ENCODE measurements at places on chromosomes 4 and X.

- DNase-seq = peak; percentile 23
Observed at GRCh38 chr4:3047464-3048286, 26.7 kb downstream of the HTT-AS start.

GRCh38 chr4:7912826-7913225 is 26.8 kb downstream of the AFAP1 start:
- no peak for DNase-seq

GRCh38 chrX:40644176-40644575 is 3.2 kb downstream of the CXorf38 start:
- DNase-seq = no peak

- DNase-seq = no peak
Observed at GRCh38 chrX:34377645-34378044, 245.5 kb upstream of the FAM47A start.

DNA sequence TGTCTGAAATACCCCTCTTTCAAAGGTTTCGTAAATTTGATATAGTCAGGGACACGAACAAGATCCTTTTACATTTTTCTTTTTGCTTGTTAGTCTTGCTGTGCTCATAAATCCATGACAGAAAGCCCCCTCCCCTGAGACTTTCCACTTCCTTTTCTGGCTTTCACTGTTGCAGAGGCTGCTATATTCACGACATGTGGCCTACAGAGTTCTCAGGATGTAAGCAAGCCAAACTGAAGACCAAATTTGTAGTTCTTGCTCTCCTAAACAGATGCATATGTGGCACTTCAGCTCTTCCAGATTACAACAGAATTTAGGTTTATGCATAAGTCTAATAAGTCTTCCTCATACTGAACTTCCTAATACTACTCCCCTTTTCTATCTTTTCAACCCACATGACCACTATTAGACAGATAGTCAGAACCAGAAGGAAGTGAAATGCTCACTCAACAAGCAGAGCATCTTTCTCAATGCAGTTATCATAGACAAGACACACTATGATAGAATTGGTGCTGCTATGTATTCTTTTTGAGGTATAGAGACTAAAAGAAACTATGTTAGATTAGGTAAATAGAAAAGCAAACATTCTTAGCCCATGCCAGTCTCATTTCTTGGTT is 15.0 kb downstream of the BTK start:
- DNase-seq = no peak

- no peak for DNase-seq
Observed at GRCh38 chr4:159013692-159014091, 89.2 kb upstream of the RAPGEF2 start.

DNA sequence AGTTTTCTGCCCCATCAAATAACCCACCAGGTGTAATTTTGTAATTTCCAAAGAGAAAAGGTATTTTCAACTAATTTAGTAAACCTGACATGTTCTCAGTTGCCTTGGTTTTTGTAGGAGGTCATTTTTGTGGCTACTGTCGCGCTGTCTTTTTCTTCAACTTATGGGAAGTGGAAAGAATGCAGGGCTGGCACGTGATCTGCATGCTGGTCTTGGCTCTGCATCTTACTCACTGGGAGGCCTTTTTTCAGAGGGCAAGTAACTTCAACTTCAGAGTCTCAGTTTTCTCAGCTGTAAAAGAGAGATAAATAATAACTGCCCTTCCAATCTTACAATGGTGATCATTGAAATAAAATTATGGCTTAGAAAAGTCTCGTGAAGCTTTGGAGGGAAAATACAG is 109.9 kb upstream of the SMIM10 start:
- DNase-seq = no peak

- no peak for DNase-seq
Observed at GRCh38 chr4:130576218-130576617, 1480.3 kb downstream of the C4orf33 start.

- DNase-seq = peak; percentile 36
Observed at GRCh38 chr4:42412251-42412650, 15.0 kb downstream of the SHISA3 start.

DNA sequence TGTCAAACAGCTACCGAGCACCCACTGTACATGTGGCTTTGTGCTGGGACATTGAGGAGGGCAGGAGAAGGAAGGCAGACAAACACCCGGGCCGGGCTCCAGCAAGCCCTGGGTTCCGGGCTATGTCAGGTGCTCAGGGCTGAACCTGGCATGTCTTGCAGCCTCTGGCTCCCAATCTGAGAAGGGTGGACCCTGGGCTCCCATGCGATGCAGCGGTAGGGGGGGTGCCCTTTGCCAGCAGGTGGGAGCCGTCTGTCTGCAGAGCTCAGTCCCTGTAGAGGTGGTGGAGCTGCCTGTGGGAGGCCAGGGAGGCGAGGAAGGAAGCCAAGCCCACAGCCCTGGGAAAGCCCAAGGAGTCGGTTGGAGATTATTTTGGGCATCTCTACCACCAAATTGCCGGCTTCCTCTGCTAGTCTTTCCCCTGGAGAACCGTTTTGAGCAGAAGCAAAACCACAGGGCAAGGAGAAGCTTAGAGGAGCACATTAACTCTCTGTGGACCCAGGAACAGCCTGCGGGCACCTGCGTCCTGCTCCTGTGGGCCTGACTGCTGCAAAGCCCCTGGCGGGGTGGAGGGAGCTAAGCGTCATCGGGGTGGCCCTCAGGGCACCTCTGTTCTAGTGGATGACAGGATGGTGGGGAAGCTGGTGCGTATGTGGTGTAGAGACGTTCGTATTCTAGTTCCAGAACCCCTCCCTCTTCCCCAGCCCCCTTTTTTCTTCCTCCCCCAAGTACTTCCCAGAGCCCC is 10.3 kb downstream of the CPZ start:
- DNase-seq = no peak

- no peak for DNase-seq
Observed at GRCh38 chr4:2172161-2172560, 69.8 kb downstream of the HAUS3 start.

DNA sequence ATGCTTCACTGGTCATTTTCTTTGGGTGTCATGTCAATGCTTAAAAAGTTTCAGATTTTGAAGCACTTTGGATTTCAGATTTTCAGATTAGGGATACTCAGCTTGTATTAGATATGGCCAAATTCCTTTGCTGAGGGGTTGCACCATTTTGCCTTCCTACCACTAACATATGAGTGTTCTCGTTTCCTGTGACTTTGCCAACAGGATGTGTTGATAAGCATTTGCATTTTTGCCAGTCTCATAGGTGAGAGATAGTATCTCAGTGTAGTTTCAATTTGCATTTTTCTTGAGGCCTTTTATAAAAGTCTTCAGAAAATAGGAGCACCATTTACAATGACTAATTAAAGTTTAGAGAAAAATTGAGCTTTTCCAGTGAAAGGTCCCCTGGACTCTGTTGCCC is 71.6 kb upstream of the CLCN4 start:
- no peak for DNase-seq

DNA sequence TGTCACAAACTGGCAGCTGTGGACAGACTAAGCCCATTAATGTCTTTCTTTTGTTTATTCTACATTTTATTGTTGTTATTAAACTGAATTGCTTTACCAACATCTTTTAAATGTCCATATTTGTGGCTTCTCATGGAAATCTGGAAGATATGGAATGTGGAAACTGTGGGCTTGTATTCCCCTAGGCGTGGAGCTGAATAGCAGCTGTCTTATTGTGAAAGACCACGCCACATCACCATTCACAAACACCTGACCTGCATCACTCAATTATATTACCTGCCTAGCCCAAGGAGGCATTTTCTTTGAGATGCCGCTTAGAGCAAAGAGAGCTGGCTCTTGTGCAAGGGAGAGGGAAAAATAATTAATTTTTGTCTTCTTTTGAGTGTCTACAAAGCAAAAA is 96.9 kb upstream of the GPRIN3 start:
- DNase-seq = no peak

GRCh38 chr4:147633113-147633512 is 15.9 kb downstream of the TMEM184C start:
- no peak for DNase-seq

DNA sequence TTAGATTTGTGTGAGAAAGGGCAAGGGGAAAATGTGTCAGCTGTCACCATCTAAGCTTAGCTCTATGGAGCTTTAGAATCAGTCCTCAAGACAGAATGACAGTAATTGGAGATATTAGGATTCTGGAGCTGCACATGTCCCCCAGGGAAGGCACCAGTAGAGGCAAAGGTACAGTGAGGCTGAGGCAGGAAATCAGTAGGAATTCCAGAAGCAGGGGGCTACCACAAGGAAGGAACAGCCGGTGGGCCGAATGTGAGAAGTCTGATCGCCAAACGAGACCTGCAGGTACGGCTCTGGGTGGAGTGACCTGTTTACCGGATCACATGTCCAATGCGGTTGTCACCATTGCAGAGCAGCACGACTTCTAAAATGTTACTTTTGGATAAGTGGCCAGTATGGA is 52.6 kb downstream of the RNF150 start:
- no peak for DNase-seq

DNA sequence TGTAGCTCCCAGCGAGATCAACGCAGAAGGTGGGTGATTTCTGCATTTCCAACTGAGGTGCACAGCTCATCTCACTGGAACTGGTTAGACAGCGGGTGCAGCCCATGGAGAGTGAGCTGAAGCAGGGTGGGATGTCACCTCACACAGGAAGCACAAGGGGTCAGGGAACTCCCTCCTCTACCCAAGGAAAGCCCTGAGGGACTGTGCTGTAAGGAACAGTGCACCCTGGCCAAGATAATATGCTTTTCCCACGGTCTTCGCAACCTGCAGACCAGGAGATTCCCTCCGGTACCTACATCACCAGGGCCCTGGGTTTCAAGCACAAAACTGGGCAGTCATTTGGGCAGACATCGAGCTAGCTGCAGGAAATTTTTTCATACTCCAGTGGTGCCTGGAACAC is 216.4 kb upstream of the TET2 start:
- no peak for DNase-seq

GRCh38 chr4:118783887-118784286 is 52.0 kb downstream of the SEC24D start:
- no peak for DNase-seq

DNA sequence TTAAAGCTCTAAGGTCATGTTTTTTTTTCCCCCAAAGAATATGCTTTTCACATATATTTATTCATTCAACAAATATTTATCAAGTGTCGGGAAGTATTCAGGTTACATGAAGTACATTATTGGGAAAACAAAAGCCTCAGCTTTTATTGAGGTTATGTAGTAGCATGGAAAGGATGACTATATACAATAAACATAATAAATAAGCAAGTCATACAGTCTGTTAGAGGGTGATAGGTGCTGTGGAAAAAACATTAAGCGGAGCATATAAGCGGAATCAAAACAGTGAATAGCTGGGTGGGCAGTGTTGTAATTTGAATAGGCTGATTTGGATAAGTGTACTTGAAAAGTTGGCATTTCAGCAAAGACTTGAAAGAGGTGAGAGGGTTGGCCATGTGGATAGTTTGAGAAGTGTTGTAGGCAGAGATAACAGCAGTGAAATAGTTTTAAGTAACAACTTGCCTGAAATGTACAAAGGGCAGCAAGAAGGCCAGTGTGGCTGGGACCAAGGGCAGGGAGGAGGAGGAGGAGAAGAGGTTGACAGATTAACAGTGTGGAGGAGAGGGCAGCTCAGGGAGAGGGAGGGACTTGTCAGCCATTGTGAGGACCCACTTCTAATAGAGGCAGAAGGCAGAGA is 558.7 kb downstream of the SPRY1 start:
- no peak for DNase-seq

GRCh38 chr4:40515398-40516293 is 114.0 kb downstream of the RBM47 start:
- DNase-seq = no peak

DNA sequence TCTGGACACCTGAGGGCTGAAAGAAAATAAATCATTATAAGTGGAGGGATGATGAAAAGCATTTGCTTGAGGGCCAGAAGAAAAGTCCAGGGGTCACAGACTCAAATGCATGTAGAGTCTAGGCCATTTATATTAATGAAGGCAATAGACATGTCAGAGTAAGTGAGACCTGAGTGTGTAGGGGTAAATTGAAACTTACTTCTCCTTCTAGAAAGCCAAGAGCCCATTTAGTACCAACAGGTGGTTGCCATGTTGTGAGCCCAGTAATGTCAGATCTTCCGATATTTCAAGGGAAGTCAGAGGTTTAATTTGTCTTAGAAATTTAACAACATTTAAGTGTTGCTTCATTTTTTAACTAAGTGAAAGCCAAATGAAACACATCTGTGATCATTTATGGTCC is 166.1 kb upstream of the SLIT2 start:
- no peak for DNase-seq

GRCh38 chr4:159158083-159158617 is 55.3 kb downstream of the RAPGEF2 start:
- DNase-seq = no peak

DNA sequence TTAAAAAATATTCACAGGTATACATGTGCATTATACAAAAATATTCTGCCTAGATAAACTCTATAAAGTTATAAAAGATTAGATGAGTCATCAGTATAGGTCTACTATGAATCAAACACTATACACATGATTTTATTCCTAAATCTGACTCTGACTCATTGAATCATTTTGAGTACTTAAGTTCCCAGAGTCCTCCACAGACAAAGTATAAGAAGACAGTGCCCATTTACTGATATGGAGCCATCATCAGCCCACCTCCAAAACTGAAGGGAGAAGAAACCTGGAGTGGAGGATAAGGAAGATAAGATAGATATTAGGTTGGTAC is 28.7 kb upstream of the ANTXR2 start:
- no peak for DNase-seq

- no peak for DNase-seq
Observed at GRCh38 chr4:173556398-173557131, 26.5 kb upstream of the HAND2 start.

GRCh38 chr4:173214661-173215060 is 46.0 kb downstream of the GALNT7 start:
- DNase-seq = no peak

GRCh38 chrX:77564823-77565222 is 117.6 kb downstream of the FGF16 start:
- peak; percentile 1 for DNase-seq

DNA sequence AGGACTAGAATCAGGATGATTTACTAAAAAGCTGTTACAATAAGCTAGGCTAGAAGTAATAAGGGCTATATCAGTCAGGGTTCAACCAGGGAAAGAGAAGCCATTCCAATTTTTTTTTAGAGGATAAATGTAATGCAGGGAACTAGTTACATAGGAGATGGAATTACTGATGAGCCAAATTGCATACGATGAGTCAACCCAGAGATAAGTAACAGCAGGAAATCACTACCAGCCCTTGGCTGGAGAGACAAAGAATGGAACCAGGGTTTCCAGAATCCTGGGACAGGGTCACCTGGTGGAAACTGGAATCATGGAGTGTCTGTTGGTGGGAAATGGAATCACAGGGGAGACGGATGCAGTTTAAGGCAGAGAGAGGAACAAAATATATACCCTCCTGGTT is 13.1 kb upstream of the MAGEA4 start:
- no peak for DNase-seq

DNA sequence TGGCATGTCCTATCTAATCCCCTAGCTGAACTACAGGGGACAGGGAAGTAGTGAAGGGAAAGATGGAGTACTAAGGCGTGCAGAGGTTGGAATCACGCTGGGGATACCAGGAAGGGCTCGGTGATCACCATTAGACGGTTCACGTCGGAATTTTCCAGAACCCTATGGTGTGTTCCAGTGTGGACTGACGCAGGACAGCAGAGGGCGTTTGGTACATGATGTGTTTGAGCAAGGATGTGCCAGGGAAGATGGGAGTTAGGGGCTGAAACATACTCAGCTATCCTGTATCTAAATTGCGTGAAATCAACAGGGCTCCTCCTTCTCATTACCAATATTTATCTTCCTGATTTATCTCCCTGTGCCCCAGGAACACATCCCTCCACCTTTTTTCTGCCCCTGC is 33.7 kb downstream of the PRPS2 start:
- DNase-seq = no peak

- DNase-seq = no peak
Observed at GRCh38 chr4:136032391-136032790, 1499.9 kb downstream of the PCDH18 start.

GRCh38 chr4:42150653-42151567 is 1.5 kb downstream of the BEND4 start:
- no peak for DNase-seq
